ENCODE measurements at places on chromosomes 11 and 22. TPM values are rescaled to one million over a fixed set of nuclear protein-coding genes. Genes with fewer than 3 reads are reported as not detected.

IGSF22 gene
- 0.44 TPM for total RNA-seq

RASSF10 gene
- 2.0 TPM for total RNA-seq

GLB1L3 gene
- 0.71 TPM for total RNA-seq

RABL2B gene
- 16.1 TPM for total RNA-seq
